Stimulated activated memory B cell treated with anti-CD40 and anti-IgM and Interleukin-4, amounts not matched to agents 10 μg/mL and 1 μg/mL and 100 μg/mL, for 72 hours (primary cell): ENCODE measurements at places on chromosomes 4 and X.

GRCh38 chrX:120781403-120781802 lies 94.3 kb downstream of the CT47B1 start:
- ATAC-seq = no peak

DNA sequence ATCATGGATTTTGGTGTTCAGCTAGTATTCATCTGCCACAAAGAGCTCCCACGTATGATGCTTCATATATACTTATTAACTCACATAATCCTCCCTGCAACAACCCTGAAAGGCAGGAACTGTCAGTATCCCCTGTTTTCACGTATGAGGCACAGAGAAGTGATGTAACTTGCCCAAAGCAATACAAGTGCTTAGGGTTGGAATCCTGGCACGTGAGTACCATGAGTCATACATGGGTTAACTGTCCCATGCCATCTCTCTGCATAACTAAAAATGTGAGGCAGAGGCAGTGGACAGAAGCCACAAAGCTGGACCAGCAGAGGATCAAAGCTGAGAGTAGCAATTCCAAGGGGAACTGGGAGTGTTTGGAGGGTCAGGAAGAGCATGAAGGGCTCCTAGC lies 35.7 kb upstream of the EGFL6 start:
- ATAC-seq = no peak

DNA sequence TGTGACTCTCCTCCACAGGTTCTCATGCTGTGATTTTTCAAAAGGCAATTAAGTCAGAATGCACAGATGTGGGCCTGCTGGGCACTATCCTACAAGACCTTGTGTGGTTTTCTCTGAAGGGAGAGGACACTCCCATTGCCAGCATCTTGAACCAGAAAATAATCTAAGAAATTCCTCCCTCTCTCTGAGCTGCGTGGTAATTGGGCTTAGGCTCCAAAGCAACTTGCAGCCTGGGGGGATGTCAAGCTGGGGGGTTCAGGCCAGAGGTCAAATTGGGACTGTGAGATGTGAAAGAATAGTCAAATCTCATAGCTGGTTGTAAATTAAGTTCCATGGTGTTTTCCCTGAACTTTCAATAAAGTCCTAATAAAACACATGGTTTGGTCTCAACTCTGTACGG lies 350.6 kb upstream of the SLC7A11 start:
- no peak for ATAC-seq

GRCh38 chr4:86664959-86665358 lies 70.8 kb downstream of the PTPN13 start:
- no peak for ATAC-seq

DNA sequence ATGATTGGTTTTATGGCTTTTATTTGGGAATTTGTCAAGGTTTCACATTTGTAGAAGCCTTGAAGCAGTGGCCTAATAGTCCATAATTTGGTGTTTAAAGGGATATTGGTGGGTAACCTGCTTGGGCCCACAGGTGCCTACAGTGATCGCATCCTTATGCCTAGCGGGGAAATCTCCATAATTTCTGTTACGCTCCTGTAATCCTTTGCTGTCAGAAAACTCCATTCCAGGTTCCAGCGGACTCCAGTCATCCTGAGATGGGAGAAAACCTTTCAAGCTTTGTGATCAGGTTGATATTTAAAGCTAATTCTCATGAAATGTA lies 257.0 kb upstream of the JADE1 start:
- no peak for ATAC-seq

GRCh38 chr4:2843941-2844584 lies 419 bp downstream of the ADD1 start:
- ATAC-seq = peak; percentile 59

DNA sequence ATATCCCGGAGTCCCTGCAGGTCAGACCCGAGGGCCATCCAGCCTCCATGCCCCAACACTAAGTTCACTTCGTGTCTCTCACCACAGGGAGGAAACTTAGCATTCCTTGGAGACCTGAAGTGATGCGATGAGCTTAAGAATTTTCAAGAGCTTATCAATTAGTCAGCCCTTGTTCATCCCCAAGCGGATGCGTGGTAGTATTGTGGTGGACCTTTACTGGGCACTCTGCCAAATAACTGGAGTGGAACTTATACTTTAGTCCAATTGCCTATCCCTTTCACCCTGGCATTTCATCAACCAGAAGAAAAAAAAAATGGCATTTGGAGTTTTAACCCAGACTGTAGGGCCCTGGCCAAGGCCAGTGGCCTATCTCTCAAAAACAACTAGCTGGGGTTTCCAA lies 137.1 kb downstream of the RELL1 start:
- no peak for ATAC-seq

DNA sequence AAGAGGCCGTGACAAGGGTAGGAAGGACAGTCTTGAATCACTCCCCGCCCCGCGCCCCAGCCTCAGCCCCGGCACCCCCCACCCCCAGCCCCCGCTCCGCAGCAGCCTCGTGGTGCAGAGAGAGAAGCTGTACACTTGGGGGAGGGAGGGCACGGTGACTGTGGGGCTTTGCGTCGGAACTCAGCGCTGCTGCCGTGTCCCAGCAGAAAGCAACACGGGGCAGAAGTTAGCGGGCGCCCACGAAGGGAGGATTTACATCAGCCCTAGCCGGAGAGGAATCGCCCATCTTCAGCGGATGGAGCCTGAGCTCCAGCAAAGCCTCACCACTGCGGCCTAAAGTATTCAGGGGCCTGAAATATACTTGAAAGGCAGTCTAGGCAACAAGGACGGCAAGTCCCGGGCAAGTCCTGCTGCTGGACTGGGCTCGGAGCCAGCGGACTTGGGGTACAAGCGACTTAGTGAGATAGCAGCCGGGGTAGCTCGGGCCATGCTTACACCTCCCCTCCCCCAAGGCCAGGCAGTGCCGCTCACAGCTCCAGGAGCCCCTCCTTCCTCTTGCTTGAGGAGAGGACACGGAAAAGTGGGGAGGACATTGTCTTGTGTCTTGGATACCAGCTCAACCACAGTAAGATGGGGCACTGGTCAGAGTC lies 18.5 kb upstream of the OPN1LW start:
- no peak for ATAC-seq

- ATAC-seq = peak; percentile 83
Observed at GRCh38 chr4:24472514-24473308, 111.6 kb downstream of the DHX15 start.

GRCh38 chr4:147846318-147847155 lies 114.6 kb downstream of the ARHGAP10 start:
- no peak for ATAC-seq

DNA sequence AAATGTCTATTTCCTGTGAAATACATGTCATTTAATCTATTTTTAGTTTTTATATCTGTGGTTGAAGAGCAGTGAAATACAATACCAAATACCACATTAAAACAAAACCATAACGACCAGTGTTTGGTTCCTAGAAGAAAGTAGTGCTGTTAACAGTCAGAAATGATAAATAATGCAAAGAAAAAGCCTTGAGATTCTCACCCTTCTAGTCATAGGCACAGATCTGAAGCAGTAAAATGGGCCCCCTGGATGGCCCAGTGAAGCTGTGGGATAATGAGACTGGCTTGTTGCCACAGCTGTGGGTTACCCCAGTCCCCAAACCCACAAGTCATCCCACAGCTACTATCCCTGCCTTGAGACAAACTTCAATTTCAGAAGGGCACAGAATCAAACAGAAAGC lies 137.3 kb upstream of the RPL34 start:
- ATAC-seq = no peak

DNA sequence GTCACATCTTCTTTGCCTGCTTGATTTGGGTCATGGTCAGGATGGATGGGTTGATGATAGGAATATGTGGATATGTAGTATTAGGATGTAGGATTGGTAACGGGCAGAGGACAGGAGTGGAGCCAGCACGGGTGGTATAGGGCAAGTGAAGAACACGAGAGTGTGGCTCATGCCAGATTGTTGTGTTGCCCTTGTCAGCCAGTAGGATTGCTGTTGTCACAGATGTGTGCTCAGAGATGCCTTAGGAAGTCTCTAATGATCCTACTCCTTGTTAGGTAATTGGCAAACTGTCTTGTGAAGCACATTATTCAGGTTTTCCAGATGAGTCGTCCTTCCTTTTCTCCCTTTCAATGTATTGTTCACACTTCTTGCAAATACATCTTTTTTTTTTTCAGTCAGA lies 5.5 kb downstream of the ATP10D start:
- ATAC-seq = peak; percentile 79
